ENCODE measurements at places on chromosomes 16 and 17.

- peak; percentile 60 for DNase-seq
Observed at GRCh38 chr17:7136266-7136877, 21.8 kb upstream of the ASGR2 start.

DNA sequence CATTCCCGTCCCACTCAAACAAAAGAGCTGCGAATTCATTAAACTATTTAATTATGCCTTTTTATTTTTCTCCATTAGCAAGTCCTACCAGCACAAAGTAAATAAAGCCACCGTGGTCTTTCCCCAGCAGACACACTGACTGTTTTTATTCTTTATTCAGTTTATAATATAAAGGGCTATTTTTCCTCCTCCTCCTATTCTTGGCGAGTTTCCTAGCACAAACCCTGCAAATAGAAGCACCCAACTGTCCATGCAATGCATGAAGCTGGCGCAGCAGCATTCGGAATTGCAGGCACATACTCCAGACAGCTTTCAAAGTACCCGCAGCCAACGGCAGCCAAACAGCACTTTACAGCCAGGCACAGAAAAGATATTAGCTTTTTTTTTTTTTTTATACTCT lies 583.4 kb upstream of the PSMD7 start:
- DNase-seq, result no peak

DNA sequence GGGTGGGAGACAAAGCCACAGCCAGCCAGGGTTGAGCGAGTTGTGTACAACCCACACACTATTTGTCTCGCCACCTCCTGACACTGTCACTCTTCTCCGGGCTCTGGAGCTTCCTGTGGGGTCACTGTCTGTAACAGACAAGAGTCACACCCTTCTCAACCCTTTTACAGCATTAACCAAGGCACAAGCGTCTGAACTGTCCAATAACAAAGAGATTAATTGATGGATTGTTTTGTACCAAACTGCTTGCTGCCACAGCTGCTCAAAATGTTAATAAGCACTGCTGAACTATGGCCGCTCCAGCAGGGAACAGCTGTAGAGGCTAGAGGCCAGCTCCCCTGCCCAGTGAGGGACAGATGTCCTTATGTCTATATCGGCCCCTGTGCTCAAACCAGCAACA lies 25.2 kb upstream of the HYDIN start:
- no peak for DNase-seq

- DNase-seq, result peak; percentile 41
Observed at GRCh38 chr16:15434425-15435215, at the start of gene BMERB1. BMERB1 (plus strand) TSS chr16:15434588; CDS start chr16:15434654, 66 bp downstream.

- no peak for DNase-seq
Observed at GRCh38 chr17:8629371-8630226, 926 bp downstream of the MYH10 start.
